ENCODE measurements at places on chromosomes 5 and 9. TPM values are rescaled to one million over a fixed set of nuclear protein-coding genes. Genes with fewer than 3 reads are reported as not detected.

Gene SNCAIP
- not detected for total RNA-seq

Gene UGT3A1
- total RNA-seq = not detected

Gene SLC6A3
- 0.17 TPM for total RNA-seq

Gene OR13F1
- not detected for total RNA-seq

All from A549 treated with DMSO at 1 μM for 4 hours (cell line).